BJ (cell line): ENCODE measurements at places on chromosomes 16 and 17. TPM values are rescaled to one million over a fixed set of nuclear protein-coding genes. Genes with fewer than 3 reads are reported as not detected.

GRCh38 chr16:30723725-30724355, 24.4 kb upstream of the PHKG2 start:
- no peak for DNase-seq

DNA sequence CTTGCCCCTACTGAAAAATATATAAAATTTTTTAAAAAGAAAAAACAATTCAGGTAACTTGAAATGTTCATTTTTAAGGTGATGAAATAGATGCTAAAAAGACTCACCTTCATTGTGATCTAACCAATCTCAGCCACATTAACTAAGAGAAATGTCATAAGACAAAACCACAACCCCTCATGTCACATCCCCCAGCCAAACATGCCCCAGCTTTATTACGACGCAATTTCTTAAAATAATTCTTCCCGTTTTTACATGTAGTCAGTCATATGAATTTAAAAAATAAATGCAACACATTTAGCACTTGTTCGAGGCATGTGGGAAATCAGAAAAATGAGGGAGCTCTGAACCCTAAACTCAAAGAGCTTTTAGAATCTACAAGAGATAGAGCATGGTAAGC, 9.5 kb downstream of the AMFR start:
- DNase-seq, result no peak

DNA sequence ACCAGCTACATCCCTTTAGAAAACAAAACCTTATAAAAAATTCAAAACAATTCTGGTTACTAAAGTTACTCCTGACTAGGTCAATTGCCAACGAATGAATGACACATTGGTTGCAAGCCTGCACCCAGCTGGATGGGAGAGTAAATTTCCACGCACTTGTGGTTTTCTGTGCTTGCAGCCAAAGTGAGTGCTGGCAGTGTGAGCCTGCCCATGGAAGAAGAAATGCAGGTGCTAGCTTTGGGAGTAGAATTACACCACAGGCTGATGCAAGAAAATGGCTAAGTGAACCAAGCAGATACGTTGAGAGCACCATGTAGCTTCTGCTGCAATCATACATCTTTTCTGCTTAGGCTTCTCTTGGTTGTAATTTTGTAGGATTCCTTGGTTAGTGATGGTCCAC, 74.6 kb downstream of the SYCE1L start:
- no peak for DNase-seq

- no peak for DNase-seq
These were observed at the start of gene LCAT for GRCh38 chr16:67943619-67944504. LCAT (minus strand) TSS chr16:67944120; CDS start chr16:67944101, 19 bp downstream.

GRCh38 chr17:73599599-73599998, 44.6 kb downstream of the SDK2 start:
- DNase-seq, result no peak

DNA sequence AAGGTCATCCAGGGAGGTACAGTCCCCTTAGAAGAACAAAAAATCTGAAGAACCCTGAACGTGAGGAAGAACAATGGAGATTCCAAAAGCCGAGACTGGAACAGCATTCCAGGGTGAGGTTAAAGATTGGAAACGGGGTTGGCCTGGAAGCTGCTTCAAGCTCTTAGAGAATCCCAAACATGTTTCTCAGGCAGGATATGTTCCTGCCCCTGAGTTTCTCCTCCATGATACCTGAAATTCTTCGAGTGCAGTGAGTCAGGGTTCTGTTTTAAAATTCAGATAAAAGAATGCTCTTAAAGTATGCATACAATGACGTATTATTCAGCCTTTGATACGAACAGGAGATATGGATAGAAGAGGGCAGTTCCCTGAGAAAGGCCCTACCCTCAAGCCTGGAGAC, 293.1 kb downstream of the HS3ST3B1 start:
- DNase-seq, result no peak

OR4D1 gene
- not detected in 2 replicates for polyA plus RNA-seq

TMEM220 gene
- 12.2 and 20.2 TPM in 2 replicates for polyA plus RNA-seq

DNA sequence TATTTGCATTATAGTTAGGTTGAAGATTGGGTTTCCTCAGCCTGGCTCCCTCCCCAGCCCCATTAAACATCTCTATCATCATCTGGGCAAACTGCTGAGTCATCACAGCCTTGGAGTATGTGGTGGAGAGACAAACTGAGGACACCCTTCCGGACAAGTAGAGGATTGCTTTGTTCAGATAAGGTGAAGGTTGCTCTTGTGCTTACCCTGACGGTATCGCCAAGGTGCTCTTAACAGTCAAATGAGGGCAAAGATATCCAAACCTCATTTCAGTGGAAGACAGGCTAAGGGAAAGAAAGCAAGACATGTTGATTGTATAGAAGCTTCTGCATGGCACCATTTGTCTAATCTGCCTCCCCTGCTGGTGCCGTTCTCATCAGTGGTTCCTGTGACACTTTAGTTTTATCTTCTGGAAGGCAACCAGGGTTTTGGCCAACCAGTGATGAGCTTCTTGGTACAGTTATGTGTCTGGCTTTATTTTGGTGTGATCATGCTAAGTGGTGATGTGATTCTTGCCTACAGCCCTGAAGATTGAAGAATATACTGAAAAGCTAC, 56.9 kb upstream of the LGALS9 start:
- DNase-seq, result no peak

- peak; percentile 54 for DNase-seq
These were observed 12.1 kb upstream of the SCN4A start for GRCh38 chr17:63984651-63985386.

ZNF750 gene
- not detected in 2 replicates for polyA plus RNA-seq
